T-helper 17 cell (primary cell): ENCODE measurements at places on chromosomes 2 and 18. TPM values are rescaled to one million over a fixed set of nuclear protein-coding genes. Genes with fewer than 3 reads are reported as not detected.

GRCh38 chr2:224381521-224382279 is 20.2 kb downstream of the FAM124B start:
- no peak for DNase-seq

DNA sequence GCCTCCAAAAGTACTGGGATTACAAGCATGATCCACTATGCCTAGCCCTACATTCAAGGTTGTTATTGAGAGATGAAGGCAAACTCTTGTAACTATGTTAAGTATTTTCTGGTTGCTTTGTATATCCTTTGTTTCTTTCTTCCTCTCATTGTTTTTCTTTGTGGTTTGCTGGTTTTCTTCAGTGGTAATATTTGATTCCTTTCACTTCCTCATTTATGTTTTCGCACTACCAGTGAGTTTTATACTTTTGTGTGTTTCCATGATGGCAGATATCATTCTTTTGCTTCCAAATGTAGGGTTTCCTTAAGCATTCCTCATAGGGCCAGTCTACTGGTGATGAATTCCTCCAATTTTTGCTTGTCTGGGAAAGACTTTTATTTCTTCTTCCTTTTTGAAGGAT is 90.2 kb downstream of the NCK2 start:
- no peak for DNase-seq

Gene PPP4R3B
- total RNA-seq, result 77.1 TPM

Gene TRIM43
- not detected for total RNA-seq

Gene SH2D6
- total RNA-seq, result 0.40 TPM

Gene OXER1
- total RNA-seq, result not detected
